LNCaP clone FGC (cell line): ENCODE measurements at places on chromosomes 2 and 18.
A peak's percentile ranks its signal among the peaks of the same experiment; 100 is the strongest.

- DNase-seq = no peak
These were observed 63.0 kb downstream of the REEP1 start for GRCh38 chr2:86274265-86274917.

DNA sequence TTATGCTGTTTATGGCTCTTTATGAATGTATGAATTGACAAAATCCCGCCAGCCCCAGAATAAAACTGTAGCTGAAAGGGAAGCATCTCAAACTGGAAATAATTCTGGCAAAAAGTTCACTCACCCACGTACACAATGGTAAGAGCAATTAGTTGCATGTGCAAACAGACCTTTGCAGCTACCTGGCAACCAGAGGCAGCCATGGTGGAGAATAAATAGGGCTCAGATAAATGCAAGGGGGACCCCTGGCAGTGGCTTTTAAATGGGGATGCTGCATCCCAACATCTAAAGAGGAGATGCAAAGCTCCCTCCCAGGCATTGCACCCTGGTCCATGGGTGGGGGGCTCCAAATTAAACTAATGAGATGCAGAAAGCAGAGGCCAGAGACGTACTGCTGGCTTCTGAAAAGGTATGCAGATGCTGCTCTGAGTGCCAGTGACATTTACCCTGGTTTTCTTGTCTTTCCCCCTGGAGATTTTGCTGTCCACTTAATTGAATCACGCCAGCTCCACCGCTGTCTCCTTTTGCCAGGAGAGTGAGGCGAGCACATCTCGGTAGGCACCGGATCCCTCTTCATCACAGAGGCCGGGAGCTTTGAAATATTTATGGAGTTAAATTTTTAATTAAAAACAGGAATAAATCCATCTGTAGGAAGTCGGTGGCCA, 126.6 kb upstream of the NRP2 start:
- no peak for DNase-seq

DNA sequence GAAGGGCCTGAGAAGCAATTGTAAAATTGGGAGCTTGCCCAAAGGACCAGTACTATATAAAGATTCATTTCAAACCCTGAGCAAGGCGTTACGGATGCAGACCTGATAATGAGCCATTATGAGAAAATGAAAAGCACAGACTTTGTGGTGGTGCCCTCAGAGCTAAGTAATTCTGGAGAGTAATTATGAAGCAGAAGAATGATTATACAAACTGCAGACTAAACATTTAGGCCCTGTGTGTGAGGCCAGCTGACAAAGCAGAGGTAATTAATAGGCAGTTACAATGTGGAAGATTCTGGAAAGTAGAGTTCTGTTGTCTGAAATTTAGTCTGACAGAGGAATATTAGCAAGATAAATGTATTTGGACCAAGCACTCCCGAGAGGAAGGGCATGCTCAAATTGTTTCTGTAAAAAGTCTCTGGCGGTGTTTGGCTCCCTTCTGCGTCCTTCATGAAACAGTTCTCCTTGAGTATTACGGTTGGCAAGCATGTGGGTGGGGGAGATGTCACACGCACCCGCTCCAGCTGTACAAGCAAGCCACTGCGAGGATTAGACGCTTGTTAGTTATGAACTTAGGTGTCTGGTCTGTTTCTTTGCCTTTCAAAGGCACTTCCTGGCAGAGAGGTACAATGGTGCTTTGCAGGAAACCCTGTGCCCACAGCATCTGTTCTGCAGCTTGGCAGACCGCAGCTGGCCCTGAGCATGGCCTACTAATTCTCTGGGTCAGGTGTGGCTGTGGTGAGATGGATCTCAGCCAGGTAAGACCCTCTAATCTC, 45.5 kb downstream of the CDC42EP3 start:
- no peak for DNase-seq

DNA sequence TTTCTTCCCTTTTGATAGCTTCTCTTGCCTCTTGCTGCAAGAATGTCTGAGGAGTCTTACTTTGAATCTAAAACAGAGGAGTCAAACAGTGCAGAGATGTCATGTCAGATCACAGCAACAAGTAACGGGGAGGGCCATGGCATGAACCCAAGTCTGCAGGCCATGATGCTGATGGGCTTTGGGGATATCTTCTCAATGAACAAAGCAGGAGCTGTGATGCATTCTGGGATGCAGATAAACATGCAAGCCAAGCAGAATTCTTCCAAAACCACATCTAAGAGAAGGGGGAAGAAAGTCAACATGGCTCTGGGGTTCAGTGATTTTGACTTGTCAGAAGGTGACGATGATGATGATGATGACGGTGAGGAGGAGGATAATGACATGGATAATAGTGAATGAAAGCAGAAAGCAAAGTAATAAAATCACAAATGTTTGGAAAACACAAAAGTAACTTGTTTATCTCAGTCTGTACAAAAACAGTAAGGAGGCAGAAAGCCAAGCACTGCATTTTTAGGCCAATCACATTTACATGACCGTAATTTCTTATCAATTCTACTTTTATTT, 133.5 kb upstream of the CDCA7 start:
- DNase-seq = no peak

DNA sequence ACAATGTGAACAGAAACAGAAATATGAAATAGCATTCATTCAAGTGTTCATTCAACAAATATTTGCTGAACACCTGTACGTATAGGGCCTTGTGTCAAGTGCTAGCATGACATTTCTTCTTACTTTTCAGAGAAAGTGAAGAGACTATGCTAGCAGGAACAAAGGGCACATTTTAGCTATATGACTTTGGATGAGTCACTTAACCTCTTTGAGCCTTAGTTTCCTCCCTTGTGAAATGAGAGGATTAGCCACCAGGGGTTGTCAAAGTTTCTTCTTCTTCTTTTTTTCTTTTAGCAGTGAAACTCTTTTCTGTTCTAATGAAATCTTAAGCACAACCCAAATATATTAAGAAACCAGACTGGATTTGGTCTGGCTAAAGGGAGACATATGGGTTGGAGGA, 53.1 kb downstream of the FIGN start:
- no peak for DNase-seq

GRCh38 chr2:199315299-199316179, 142.2 kb downstream of the SATB2 start:
- DNase-seq = no peak

DNA sequence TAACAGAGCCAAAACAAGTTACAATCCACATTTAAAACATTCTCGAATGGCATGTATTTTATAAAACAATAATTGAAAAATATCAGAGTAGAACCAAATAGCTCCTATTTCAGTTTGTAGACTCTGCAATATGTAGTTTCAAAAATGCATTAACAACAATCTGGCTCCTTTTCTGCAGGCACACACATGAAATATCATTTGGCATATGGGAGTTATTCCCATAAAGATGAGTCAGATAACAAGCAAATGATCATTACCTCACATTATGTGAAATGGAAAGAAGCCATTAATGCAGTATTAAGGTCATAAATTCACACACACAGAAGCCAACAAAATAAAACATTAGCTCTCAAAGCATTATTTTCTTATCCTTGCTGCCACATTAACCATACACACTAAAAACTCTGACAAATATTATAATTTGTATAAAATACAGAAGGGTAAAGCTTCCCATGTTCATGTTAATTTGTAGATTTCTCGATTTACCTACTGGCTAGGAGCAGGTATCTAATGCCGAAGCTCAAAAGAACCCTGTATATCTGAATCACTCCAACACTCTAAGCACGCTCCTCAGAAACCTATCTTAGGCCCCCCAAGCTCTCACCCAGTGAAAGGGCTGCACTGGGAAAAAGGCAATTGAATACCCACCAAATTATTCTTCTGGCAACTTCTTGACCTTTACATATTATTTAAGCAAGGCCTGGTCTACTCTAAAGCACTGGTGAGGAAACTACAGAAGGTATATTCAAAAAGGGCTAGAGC, 13.8 kb downstream of the NBAS start:
- DNase-seq = peak; percentile 39

DNA sequence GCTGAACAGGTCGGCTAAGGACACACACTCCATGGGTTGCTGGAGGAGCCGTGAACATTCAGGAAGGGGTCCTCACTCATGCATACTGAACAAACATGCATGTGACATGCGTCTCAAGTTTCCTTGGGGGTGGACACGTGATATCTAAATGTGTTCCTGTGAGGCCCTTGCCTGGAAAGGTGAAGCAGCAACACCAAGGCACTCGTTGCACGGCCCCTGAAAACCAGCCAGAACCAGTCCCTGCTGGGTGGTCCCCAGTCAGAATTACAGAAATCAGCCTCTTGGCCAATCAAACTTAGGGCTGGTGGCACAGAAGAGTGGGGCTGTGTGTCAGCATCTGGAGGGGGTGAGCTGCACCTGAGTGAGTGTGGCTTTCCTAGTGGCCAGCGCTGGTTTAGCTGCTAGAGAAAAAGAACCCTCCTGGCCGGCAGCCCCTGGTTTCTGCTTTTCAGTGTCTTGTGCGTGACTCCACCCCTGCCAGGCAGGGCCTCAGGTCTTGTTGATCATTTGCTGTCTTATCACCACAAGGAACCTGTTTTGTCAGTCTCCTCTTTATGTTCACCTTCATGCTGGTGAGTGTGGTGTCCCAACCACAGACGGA, 3.2 kb upstream of the AQP12B start:
- peak; percentile 72 for DNase-seq

DNA sequence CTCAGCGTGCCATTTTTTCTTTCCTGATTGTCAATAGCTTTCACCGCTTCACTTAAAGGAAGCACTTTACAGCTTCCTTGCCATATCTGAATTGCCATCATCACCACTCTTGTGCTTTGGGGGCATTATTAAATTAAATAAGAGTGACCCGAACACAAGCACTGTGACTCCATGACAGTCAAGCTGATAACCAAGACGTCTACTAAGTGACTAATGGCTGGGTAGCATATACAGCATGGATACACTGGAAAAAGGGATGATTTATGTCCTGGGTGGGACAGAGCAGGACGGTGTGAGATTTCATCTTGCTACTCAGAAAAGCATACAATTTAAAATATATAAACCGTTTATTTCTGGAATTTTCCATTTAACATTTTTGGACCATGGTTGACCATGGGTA, 24.3 kb upstream of the AFF3 start:
- DNase-seq = no peak

DNA sequence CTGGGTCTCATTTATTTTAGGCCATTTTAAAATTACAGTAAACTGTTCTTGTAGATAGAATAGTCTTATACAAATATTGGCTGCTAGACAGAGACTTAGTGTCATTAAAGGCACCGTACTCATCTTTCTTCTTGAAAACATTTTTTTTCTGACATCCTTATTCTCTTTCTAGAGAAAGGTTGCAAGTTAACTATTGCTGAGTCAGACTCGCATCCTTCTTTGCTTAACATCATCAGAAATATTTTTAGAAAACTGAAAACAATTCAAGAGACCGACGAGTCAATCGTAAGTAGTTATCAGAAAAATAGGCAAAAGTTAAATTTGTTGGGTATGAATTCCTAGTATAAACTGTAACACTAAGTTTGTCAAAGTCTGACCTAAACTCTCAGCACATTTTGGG, 72.2 kb downstream of the HNMT start:
- DNase-seq = no peak

DNA sequence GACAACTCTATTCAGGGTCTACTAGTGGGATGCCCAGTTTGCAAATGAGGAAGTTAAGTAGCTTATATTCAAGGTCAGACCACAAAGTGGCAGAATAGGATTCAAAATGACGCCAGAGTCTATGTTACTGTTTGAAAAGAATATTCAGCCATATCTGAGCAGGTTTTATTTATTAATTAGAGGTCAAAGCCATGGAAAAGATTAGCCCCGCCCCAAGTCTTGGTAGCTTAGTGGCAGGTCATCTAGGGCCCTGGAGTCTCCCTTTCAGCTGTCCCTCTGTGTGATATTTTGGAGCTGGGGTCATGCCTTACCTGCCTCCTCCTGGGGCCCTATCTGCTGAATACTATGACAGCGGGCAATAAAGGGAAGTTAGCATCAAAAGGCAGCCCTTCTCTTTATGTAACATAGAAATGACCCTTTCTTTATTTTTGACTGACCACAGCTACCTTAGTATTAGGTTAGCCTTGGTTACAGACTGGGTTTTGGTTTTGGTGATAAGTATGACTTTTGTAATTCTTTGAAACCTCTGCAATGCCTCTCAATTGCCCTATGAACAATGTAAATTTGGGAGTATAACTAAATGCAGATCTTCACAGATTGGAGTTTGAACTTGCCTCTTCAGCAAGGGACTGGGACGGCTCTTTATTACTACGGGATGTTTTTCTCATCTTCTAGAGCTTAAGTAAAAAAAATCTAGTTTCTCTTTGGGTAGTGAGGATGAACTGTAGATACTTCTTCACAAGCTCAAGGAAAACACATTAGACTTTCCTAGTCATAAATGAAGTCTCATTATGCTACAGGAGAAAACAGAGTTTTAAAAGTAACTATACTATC, 153.0 kb upstream of the ITGA4 start:
- no peak for DNase-seq

DNA sequence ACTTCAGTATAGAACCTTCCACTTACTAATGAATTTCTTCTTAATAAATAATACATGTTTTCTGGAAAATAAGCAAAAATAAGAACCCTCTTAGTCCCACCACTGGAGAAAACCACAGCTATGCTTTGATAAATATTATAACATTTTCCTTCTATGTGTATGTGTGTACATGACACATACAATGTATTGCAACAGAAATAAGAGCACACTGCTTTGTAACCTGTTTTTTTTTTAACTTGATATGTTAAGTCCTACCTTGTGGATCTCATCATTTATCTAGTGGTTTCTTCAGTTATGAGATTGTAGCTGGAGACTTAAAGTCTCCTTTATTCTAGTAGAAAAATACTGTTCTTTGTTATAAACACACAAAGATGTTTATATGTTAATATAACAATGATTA, 17.2 kb downstream of the INPP1 start:
- DNase-seq = no peak

- DNase-seq = no peak
These were observed 1062.9 kb upstream of the GYPC start for GRCh38 chr2:125593036-125593435.

DNA sequence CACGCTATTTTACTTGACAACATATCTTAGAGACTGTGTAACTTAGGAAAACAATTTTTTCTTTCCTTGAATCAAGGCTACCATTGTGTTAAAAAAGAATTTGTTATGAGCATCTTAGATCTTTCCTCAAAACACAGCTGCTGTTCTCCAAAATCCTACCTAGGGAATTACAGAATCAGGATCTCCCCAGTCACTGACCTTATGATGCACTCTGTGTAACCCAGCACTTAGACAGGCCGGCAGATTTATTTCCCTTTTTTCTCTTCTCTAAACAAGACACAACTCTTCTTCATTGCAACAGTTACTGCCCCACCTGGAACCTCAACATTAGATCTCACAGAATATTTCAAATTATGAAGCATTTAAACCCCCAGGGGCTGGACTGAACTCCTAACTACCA, 13.5 kb upstream of the C2orf15 start:
- DNase-seq = no peak

GRCh38 chr2:168751104-168751740, 51.2 kb upstream of the NOSTRIN start:
- DNase-seq = no peak
